ENCODE measurements at places on chromosomes 6 and 20.

- DNase-seq = peak; percentile 9
Measured at GRCh38 chr6:143164565-143165105, 103.9 kb downstream of the AIG1 start.

DNA sequence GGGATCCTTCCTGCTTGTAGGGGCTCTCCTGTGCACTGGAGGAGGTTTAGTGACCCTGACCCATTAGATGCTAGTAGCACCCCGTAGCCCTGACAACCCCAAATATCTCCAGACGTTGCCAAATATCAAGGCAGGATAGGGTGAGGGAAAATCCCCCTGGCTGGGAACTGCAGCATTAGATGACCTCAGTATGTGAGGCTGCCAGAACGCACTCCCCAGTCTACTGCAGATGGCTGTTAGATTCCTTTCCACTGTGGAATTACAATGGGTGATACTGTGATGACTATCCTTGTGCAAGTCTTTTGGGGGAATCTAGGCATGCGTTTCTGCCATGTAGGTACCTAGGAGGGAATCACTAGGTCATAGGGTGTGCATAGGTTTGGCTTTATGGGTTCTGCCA, 226.3 kb upstream of the KCNG1 start:
- no peak for DNase-seq

GRCh38 chr6:134410541-134410940, 92.6 kb upstream of the SGK1 start:
- DNase-seq = no peak

DNA sequence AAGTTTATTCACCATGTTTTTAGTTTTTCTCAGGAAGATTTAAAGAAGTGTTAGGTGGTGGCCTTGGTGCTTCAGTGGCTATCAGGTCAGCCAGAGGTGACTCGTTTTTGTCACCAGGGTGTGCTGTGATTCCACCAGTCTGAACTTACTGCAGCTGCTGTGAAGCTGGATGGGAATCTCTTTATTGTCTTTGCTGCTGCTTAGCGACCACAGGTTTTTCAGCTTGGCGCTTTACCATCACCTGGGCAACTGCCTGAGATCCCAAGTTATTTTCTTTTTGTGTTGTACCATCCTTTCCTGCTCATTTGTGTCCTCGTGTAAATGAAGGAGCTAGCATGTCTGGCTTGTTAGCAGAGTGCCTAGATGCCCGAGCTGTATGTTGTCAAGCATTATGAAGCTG, 146.9 kb downstream of the MACROD2 start:
- peak; percentile 5 for DNase-seq
